ENCODE measurements at places on chromosomes 5 and 9. TPM values are rescaled to one million over a fixed set of nuclear protein-coding genes. Genes with fewer than 3 reads are reported as not detected.

DNA sequence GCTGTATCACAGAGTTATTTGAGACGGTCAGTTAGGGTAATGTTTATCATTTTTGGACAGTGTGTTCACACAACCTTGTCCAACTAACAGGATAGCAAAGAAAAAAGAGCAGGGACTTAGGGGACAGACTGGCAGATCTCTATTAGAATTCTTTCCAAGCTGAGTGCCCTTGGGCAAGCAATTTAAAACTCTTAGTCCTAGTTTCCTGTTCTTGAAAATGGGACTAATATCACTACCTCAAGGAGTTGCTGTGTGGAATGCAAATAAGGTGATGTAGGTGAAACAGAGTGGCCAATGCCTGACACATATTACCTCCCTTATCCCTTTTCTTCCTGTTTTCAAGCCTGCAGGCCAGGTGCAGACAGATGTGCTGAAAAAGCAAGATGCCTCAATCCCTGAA lies 186.7 kb downstream of the PAPPA start:
- no peak for DNase-seq

DNA sequence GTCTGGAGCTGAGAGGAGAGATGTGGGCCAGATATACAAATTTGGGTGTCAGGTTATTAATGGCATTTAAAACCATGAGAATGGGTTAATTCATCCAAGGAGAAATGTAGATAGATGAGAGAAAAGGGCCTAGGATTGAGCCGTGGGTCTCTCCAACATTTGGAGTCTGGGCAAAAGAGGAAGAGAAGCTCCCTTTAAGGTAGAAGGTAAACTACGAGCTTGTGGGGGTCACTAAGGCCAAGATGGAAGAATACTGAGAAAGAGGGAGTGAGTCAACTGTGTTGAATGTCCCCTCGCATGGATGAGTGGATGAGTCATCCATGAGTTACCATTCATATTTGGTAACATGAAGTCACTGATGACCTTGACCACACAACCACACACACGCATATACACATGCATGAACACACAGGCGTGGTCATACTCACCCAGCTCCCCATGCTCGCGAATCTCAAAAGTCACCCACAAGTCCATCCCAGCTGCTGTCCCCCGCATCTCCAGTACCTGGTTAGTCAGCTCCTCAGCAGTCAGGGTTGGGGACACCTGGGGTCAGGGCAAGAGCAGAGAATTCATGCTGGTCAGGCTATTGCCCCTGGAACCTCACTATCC lies 6.8 kb upstream of the FCHSD1 start:
- no peak for DNase-seq

DNA sequence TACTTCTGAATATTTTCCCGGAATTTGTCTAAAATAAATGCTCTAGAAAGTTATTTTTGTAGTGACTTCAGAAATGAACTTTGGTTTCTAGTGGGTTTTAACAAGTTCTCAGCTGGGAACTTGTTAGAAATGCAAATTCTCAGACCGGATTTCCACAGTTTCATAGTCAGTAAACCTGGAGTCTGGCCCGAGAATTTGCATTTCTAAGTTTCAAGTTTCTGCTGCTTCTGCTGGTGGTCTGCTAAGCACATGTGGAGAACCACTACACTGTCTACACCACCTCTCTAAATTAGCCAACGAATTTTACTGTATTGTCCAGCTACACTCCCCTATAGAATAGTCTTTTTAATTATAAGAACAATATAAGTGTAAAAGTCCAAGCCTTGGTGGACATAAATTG lies 208.0 kb downstream of the CHSY3 start:
- DNase-seq, result no peak

GRCh38 chr5:138448481-138449398 lies 9.9 kb downstream of the REEP2 start:
- DNase-seq, result no peak

The ELL2 gene
- 41.8 TPM for total RNA-seq

Data from cardiac muscle cell (in vitro differentiated cells and primary cell).